ENCODE measurements at places on chromosomes 4 and X.

DNA sequence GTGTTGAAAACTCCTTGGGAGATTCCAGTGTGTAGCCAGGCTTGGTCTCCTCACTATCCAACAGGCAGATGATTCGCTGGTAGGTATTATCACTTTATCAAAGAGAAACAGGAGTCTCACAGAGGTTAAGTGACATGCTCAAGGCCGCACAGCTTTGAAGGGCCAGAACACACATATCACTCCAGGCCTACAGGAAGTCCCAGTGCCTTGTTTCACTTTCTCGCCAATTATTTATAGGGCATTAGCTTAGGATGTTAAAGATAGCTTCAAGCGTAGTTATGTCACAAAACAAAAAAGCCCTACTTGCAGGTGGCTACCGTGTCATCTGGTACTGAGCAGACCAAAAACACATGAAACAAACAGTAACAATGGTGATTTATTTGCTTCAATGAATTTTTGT lies 13.2 kb downstream of the ATP8A1 start:
- no peak for DNase-seq

DNA sequence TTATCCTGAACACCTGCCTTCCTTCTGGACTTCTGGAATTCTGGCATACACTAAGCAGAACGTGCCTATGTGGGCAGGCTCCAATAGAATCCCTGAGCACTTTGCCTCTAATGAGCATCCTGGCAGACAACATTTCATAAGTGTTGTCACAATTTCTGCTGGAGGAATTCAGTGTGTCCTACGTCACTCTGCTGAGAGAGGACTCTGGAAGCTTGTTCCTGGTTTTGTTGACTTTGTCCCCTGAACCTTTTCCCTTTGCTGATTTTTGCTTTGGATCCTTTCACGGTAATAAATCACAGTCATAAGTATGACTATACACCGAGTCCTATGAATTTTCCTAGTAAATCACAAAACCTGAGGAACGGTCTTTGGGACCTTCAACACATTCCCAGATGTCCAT lies 43.2 kb downstream of the MTMR8 start:
- no peak for DNase-seq

GRCh38 chr4:125677665-125678307 lies 363.0 kb downstream of the FAT4 start:
- no peak for DNase-seq

- no peak for DNase-seq
These were observed 51.7 kb upstream of the MCF2 start for GRCh38 chrX:139759637-139760036.

DNA sequence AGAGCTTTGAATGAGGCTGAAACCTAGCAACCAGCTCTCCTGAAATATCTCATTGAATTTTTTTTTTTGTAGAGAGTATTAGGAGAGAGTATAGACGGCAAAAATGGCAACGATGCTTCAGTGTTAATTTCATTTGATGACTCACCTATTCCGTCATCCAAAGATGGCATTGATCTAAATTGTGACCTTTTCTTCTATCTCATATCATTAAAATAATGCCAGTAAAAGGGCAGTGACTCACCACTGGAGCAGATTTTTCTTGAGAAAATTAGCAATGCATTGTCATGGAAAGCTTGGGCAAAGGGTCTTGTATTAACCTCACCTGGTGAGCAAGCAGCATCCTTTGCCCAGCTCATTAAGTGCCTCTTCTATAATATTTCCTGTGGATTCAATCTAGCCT lies 19.6 kb downstream of the VMA21 start:
- no peak for DNase-seq

DNA sequence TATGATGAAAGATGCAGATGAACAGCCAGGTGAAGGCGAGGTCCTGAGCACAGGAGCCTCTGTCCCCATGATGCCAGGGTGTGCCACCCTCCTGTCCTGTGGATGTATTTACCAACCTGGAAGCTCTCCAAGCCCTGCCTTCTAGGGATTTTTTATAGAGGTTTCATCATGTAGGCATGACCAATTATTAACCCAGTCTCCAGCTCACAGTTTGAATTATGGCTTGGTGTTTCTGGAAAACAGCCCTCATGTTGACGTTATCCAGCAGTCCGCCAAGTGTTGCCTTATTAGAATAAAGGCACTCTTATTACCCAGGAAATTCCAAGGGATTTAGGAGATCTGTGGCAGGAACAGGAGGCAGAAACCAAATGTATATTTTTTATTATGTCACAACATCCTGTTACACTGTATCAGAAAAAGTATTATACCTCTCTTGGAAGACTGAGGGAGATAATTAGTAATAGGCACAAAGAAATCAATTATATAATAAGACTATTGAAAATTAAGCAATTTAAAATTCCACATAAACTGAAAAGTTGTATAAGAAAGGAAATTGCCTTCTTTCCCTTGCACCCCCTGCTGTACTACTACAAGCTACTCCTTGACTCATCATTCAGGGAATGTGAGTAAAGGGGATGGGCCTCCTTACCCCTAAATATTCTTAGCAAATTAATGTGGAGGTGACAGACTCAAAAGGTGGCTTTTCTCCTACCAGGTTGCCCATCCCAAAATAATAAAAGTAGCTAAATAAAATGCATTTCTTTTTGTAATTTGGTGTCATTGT lies 129.6 kb downstream of the ZNF330 start:
- no peak for DNase-seq

DNA sequence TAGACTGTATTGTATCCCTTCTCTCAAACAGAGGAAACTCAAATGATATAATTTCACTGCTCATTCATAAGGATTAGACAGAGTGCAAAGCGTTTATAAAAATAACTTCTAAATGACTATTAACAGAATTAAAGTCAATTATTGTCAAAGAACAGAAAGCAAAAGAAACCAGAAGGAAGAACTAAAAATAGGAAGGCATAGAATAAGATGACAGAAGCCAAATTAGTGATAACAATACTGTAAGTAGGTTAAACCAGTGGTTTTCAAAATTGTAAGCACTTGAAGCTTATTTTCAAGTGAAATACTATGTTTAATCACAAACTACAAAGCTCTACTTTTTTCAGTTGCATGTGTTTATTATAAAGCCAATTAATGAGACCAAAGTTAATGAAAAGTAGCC lies 305.2 kb downstream of the PPP1R2C start:
- DNase-seq = no peak

DNA sequence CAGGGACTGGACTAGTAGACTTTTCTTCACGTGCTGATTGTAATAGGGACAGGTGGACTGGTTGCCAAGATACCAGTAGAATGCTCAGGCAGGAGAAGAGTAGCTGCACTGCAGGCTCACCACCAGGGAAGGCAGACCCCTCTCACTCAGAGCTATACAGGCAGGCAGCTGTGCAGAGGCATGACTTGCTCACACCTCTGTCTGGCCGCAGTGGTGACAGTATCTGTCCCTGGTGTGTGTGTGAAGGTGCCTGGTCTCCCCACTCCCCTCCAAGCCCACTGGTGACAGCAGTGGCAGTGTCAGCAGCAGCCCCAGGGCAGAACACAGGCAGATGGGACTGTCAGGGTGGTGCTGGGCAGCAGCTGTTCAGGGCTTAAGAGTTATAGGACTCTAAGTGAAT lies 140.7 kb downstream of the RPS6KA6 start:
- no peak for DNase-seq

DNA sequence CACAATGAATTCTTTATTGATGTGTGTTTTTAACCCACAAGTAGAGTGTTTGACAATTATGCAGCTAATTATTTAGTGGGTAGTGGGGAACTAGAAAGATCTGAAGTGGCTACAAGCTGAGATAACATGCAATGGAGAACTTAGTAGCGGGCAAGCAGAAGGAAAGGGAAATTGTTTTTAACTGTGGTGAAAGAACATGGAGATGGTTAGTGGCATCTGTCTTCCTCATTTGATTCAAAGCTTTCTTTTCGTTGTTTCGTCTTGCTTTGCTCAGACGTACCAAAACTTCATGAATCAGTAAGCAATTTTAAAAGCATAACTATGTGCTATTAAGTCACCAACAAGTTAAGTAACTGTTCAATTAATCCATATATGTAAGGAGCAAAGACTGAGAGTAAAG lies 169.9 kb downstream of the BANK1 start:
- no peak for DNase-seq

GRCh38 chr4:137934911-137935310 lies 307.2 kb downstream of the SLC7A11 start:
- DNase-seq = no peak

DNA sequence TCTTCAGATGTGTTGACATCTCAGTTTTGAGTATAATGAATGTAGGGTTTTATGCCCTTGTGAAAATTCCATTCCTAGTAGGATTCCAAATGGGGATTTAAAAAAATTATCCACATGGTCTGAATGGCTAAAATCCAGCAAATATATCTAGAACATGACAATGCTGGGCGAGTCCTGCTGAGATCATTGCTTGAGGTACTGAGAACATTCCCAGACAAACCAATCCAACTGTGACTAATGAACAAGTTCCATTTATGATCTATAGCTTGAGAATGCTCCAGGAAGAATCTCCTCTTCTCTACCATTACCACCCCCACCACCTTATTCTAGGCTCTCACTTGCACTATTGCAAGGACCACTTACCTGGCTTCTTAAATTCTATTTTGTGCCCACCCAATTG lies 77.2 kb upstream of the IL1RAPL2 start:
- no peak for DNase-seq

GRCh38 chrX:129998021-129998420 lies 15.6 kb downstream of the BCORL1 start:
- DNase-seq = no peak

GRCh38 chr4:169167957-169168858 lies 102.5 kb downstream of the SH3RF1 start:
- no peak for DNase-seq

- DNase-seq = no peak
These were observed 55.9 kb downstream of the UGT2A2 start for GRCh38 chr4:69583543-69583942.
